ENCODE measurements at places on chromosomes 6 and 20.

- DNase-seq, result no peak
Observed at GRCh38 chr6:158043008-158043407, 61.3 kb downstream of the SYNJ2 start.

DNA sequence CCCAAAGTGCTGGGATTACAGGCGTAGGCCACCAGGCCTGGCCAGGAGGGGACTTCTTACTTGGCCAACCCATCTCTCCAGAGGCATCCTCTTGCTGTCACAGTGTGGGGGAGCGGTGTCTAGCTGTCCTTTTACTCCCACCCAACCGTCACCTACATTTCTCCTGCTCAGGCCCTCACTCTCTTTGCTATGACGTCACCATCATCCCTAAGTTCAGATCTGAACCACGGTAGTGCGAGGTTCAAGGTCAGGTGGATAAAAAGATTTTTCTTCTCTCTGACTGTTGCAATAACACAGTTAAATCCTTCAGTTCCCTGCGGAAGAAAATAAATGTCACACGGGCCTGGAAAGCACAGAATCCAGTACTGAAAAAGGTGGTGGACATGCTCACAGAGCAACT is 7.3 kb upstream of the RAET1L start:
- DNase-seq, result no peak

- no peak for DNase-seq
Observed at GRCh38 chr6:19450651-19451050, 386.5 kb upstream of the ID4 start.

GRCh38 chr6:44761046-44761445 is 373.5 kb downstream of the CDC5L start:
- DNase-seq, result no peak

- DNase-seq, result no peak
Observed at GRCh38 chr6:108671790-108672189, 111.1 kb downstream of the FOXO3 start.
